Mammary epithelial cell (primary cell): ENCODE measurements at places on chromosomes 5 and 9.

DNA sequence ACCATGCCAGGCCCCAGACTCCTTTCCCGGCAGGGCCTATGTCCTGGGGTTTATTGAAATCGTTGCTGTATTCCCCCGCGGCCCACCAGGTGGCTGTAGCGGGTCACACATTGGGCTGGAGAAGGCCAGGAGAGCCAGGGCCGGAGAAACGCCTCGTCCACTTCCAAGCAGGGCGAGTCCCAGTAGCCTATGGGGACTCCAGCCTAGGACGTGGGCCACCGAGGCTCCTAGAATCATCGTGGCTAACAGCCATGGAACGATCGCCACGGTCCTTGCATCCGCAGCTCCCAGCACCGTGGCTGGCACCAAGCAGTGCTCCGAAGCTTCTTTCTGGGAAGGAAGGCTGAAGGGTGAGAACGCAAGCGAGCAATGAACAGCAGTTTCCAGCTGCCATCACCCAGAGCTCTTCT, 87.7 kb downstream of the ENTREP1 start:
- DNase-seq: peak; percentile 32

DNA sequence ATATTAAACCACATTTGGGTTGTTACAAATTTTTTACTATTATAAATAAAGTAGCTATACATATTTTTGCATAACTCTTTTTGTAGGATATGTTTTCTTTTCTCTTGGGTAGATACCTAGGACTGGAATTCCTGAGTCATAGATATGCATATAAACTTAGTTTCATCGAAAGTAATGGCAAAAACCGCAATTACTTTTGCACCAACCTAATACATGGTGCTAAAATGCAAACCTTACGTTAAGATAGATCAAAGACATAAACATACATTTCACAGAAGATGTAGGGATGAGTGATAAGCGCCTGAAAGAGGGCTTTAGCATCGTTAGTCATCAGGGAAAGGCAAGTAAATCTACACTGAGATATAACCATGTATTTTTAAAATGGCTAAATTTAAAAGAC, 178.4 kb upstream of the EFNA5 start:
- no peak for DNase-seq

GRCh38 chr9:111992523-111992922, 95.9 kb downstream of the UGCG start:
- DNase-seq: peak; percentile 93

DNA sequence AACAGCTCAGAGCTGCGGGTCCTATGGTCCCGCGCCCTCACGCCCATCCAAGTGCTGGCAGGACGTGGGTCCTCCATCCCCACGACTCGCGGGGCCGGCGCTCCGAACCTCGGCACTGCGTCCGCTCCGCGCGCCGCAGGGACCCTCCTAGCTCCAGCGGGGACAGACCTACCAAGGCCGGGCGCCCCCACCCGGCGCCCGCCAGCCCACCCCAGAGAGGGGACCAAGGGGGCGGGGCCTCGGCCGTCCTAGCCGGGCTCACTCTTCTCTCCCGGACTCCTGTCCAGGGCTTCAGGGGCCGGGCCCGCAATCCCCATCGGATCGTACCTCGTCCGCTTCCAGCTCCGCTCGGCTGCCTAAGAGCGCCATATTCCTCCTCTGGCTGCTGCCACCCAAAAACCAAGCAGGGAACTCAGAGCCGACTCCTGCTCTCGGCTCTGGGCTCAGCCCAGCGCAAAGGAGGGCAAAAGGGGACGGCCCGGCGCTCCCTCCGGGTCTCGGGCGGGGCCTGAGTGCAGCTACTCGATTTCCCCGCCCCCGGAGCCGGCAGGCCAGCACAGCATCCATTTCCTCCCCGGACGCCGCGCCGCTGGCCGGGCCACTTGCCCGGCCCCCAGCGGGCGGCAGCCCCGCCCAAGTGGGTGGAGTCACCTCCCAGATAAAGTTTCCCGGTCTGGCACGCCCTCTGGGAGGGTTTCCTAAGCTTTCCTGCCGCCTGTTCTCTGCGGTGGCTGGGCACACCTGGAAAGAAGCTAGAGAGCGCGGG, at the start of gene TTC39B:
TSS of gene TTC39B (minus strand) at position 460 of the 766 bp plus-strand sequence. CDS start at position 369, 91 bp downstream.
- DNase-seq: peak; percentile 94

- no peak for DNase-seq
Measured at GRCh38 chr5:155144956-155145355, 131.4 kb downstream of the KIF4B start.

DNA sequence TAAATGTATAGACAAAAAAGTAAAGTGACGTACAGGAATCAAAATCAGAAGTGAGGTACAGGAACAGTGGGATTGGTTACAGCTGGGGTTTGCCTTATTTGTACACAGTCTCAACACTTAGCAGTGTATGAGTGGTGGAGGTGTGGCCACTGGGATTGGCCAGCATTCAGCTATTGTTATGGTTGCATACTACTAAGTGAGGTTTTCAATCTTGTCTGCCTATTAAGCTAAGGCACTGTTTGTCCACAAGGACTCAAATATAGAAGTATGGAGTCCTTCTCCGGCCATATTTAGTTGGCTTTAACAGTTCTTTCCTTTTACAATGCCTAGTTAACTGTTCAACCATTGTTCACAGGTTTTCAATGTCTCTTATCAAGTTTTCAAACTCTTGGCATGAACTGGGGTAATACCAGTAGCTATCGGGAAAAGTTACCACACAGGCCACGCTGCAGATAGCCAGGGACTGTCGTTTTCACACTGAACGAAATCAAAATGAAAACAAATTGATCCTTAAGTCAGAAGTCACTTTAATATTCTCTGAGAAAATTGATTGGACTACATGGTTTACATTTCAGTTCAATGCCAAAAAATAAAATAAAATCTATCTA, 176.0 kb upstream of the FREM1 start:
- no peak for DNase-seq

GRCh38 chr5:41094871-41095270, 23.7 kb upstream of the MROH2B start:
- DNase-seq: peak; percentile 37

DNA sequence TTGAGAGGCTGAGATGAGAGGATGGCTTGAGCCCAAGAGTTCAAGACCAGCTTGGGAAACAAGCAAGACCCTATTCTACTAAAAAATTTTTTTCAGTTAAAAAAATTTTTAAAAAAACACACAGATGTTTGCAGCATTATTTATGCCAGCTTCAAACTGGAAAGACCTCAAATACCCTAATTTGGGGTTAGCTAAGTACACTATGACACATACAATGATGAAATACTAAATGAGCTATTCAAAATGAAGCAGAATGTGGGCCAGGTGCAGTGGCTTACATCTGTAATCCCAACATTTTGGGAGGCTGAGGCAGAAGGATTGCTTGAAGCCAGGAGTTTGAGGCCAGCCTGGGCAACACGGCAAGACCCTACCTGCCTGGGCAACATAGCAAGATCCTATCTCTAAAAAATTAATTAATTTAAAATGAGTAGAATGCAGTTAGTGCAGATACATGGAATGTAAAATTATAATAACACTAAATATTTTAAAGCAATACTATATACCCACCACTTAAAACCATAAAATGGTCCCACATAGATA, 44.9 kb downstream of the LHFPL2 start:
- DNase-seq: no peak
